ENCODE measurements at places on chromosomes 1 and 21.

GRCh38 chr1:182520736-182521135 lies 68.3 kb downstream of the RNASEL start:
- DNase-seq, result no peak

DNA sequence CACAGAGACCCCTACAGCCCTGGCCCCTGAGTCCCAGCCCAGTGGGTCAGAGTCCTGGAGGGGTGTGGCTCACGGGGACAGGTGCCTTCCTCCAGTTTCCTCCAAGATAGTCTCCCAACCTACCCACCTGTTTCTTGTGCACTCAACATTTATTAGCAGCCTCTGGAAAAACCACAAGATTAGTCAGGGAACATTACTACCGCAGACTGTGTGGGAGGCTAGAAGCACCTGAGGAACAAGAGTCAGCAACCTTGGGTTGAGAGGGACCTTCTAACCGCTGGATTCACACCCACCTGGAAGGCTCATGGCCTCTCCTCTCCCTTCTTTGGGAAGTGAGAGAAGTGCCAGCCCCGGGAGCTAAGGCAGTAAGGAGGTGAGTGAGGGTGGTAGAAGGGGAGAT lies 22.5 kb upstream of the IKBKE start:
- no peak for DNase-seq

DNA sequence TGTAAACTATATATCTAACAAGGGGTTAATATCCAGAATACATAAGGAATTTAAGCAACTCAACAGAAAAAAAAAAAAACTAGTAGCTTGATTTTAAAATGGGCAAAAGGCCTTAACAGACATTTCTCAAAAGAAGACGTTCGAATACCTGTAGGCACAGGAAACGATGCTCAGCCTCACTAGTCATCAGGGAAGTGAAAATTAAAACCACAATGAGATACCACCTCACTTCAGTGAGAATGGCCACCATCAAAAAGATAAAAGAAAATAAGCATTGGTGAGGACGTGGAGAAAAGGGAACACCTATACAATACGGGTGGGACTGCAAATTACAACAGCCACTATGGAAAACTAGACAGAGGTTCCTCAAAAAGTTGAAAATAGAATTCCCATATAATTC lies 37.3 kb downstream of the NPHP4 start:
- DNase-seq, result no peak

- DNase-seq, result no peak
Measured at GRCh38 chr1:113977906-113978305, 1.4 kb upstream of the OLFML3 start.
